Activated CD8-positive, alpha-beta memory T cell treated with anti-CD3 and anti-CD28 coated beads for 1 hour (primary cell): ENCODE measurements at places on chromosomes 7 and 10.

DNA sequence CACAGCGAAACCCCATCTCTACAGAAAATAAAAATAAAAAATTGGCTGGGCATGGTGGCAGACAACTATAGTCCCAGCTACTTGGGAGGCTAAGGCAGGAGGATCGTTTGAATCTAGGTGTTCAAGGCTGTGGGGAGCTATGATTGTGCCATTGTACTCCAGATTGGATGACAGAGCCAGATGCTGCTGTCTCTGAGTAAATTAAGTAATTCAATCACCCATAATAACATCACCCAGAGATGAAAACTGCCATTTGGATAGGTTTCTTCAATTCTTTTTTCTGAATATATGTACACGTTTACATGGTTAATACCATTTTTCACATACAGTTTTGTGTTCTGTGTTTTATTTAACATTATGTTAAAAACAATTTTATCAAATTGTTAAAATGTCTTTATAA is 79.3 kb downstream of the WIPF3 start:
- no peak for DNase-seq

DNA sequence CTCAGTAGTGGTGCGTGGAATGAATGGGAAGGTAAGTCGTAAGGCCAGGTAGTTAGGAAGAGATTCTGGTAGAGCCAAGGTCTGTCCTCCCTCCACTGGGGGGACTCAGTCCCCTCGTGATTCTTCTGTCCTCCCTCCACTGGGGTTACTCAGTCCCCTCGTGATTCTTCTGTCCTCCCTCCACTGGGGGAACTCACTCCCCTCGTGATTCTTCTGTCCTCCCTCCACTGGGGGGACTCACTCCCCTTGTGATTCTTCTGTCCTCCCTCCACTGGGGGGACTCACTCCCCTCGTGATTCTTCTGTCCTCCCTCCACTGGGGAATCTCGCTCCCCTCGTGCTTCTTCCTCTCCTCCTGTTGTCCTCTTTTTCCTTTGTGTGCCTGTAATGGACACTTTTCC is 125.1 kb downstream of the CELF2 start:
- DNase-seq, result no peak

DNA sequence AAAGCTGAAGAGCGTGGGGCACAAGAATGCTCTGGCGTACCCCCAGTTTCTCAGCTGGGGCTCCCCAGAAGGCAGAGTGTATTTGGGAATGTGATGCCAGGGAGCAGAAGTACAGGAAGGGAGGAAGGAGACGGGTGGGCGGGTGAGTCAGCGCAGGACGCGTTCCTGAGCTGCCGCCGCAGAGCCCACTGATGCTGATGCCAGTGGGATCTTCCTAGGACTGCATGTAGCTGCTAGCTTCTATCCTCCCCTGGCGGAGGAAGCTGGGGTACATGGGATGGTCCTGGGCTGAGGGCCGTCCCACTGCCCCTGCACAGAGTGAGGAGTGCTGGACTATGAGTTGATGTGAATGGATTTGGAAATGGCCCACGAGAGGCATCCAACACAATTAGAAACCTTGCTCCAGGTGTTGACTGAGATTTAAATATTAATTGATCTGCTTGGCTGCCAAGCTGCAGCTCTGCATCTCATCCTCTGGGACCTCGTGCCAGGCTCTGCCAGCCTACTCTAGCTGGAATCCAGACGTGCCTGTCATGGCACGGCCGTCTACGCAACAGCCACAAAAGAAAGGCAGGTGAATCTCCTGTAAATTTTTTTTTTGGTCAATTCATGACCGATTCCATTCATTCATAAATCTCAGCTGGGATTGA is 66.2 kb upstream of the RHEB start:
- no peak for DNase-seq

DNA sequence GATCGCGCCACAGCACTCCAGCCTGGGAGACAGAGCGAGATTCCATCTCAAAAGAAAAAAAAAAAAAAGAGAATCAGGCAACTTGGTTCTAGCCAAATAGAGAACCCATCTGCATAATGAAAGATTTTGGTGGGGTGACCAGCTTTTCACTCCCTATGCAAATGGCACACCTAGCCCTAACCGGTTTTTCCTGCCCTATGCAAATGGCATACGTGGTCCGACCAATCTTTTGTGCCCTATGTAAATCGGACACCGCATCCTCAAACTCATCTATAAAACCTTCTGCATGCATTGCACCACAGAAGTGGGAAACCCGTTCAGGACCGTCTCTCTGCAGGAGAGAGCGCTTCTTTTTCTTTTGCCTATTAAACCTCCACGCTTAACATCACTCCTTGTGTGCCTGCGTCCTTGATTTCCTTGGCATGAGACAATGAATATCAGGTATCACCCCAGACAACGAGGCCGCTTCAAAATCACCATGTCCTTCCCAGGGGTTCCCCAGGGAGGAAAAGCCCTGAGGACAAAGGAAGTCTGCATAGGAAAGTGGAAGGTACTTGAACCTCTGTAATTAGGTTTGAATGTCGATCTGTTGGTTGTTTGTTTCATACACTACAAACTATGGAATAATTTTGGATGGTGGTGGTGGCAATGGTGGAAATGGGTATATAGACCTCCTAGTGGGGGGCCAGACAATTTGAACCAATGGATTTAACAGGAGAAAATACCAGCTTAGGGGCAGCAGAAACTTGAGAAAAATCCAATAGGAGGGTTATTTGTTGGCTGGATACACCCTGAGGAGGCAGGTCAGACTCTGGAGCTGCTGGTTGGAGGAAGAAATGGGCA is 396.2 kb downstream of the TYW1 start:
- DNase-seq, result no peak

- DNase-seq, result no peak
Measured at GRCh38 chr10:100656454-100656853, 88.9 kb upstream of the PAX2 start.

DNA sequence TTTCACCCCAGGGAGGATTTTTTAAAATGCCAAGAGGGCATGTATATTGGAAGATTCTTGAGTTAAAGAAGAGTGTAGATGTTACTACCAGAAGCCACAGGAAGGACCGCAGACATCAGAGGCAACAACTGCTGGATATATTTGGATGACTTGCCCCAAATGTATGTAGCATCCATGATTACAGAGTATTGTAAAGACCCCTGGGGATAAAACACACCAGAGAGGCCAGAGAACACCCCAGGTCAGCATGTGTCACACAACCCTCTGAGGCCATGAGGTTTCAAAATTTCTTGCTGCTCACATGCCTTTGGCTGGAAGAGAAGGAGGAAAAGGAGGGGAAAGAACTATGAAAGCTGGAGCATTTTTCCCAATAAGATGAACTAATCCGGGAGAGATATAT is 108.0 kb upstream of the LSM8 start:
- DNase-seq, result no peak

- no peak for DNase-seq
Measured at GRCh38 chr7:95957510-95957909, 185.2 kb downstream of the DYNC1I1 start.
